ENCODE measurements at places on chromosomes 2 and 18.

GRCh38 chr2:186484062-186484735 lies 1.9 kb upstream of the ZC3H15 start:
- no peak for DNase-seq

- DNase-seq, result no peak
These were observed 137.3 kb downstream of the CCDC148 start for GRCh38 chr2:158319269-158319668.

DNA sequence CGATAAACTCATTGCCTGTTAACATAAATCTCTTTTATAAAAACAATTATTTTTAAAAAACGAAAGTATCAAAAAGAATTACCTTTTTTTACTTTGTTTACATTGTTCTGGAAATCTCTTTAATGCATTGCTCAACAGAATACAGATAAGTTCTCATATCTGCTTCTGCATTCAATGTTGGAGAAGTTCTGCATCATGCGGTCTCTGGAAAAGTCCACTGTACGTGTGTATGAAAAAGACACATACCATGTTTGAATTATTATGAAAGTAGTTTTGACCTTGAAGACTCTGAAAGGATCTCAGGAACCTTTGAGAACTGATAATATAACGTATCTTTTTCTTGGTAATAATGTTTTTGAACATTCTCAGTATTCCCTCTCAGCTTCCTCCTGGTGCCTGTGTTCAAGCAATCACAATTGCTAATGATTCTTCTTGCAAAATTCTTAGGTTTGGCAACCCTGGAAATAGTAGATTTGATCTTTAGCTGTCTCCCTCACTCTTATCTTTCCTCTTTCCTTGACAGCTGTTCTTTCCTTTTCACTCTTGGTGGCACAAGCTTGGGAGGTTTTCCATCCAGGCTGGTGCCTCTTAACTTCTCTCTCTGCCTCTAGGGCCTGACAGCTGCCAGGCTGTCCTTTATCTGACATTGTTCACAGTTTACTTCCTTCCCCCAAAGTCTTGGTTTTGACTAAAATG lies 12.4 kb upstream of the IL1R1 start:
- no peak for DNase-seq

- no peak for DNase-seq
These were observed 631.4 kb upstream of the CDH2 start for GRCh38 chr18:28808373-28808772.

- DNase-seq, result peak; percentile 18
These were observed 414.2 kb upstream of the CHST9 start for GRCh38 chr18:27599202-27599829.

GRCh38 chr18:11336241-11336640 lies 186.9 kb upstream of the PIEZO2 start:
- DNase-seq, result no peak

GRCh38 chr2:218865396-218865795 lies 5.8 kb downstream of the WNT6 start:
- DNase-seq, result no peak

GRCh38 chr2:227491386-227491785 lies 19.4 kb downstream of the AGFG1 start:
- no peak for DNase-seq

Data from HT1080 (cell line).